Endothelial cell of umbilical vein (primary cell): ENCODE measurements at places on chromosomes 16 and 17. TPM values are rescaled to one million over a fixed set of nuclear protein-coding genes. Genes with fewer than 3 reads are reported as not detected.

Gene RHBDL1
- 1.1 and 1.8 TPM in 2 replicates for polyA plus RNA-seq

Gene RPGRIP1L
- 2.3 and 3.2 TPM in 2 replicates for polyA plus RNA-seq

Gene PTGES3L
- polyA plus RNA-seq, result 0.23 and 0.45 TPM in 2 replicates

Gene CSH2
- polyA plus RNA-seq, result not detected in 2 replicates

Gene ENDOV
- polyA plus RNA-seq, result 20.4 and 21.1 TPM in 2 replicates

Gene TMEM100
- polyA plus RNA-seq, result 0.05 TPM in 1 of 2 replicates, not detected in the other

Gene LHX1
- polyA plus RNA-seq, result not detected in 2 replicates

Gene CAVIN1
- 292 and 303 TPM in 2 replicates for polyA plus RNA-seq

Gene CHD9NB
- polyA plus RNA-seq, result 0.35 and 0.44 TPM in 2 replicates

Gene CBFB
- polyA plus RNA-seq, result 22.0 and 27.8 TPM in 2 replicates

Gene C1QL1
- 0.72 and 0.75 TPM in 2 replicates for polyA plus RNA-seq

Gene TBC1D3K
- not detected in 2 replicates for polyA plus RNA-seq

Gene CALCOCO2
- polyA plus RNA-seq, result 20.6 and 22.0 TPM in 2 replicates

Gene EVPL
- polyA plus RNA-seq, result not detected in 2 replicates

DNA sequence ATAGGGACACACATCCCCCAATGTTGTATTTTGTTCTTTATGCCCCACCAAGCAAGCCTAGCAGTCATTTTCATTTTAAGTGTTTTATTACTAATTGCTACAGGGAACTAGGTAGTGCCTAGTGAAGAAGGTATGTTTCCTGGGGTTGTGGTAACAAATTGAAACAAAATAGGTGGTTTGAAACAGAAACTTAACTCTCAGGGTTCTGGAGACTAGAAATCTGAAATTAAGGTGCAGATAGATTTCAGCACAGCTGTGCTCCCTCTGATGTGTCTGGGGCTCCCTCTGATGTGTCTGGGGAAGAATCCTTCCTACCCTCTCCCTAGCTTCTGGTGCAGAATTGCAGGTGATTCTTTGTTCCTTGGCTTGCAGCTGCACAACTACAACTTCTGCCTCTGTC lies 390.1 kb downstream of the ZFHX3 start:
- H3K27ac ChIP-seq, result no peak overlapping the region
- H3K27me3 ChIP-seq, result no peaks in the 10 kb centered on the region
- H3K4me3 ChIP-seq, result no peak overlapping the region
- no peaks in the 10 kb centered on the region for H3K4me1 ChIP-seq
- no peaks in the 10 kb centered on the region for H3K36me3 ChIP-seq

DNA sequence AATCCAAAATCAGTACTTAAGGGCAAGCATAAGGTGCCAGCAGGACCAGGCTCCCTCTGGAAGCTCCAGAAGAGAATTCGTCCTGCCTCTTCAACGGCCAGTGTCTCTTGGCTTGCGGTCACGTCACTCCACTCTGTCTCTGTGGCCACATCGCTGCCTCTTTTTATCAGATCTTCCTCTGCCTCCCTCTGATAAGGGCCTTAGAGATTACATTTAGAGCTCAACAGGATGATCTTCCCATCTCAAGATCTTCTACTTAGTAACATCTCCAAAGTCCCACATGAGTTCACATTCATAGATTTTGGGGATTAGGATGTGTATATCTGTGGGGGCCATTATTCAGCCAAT lies 16.9 kb downstream of the MPG start:
- DNase-seq, result no peak
- peaks cover 21% of the 10 kb centered on the region for H3K36me3 ChIP-seq
- no peak overlapping the region for H3K4me3 ChIP-seq
- H3K27me3 ChIP-seq, result no peaks in the 10 kb centered on the region

- H3K27ac ChIP-seq, result no peak overlapping the region
- H3K4me3 ChIP-seq, result no peak overlapping the region
- DNase-seq, result no peak
- no peaks in the 10 kb centered on the region for H3K4me1 ChIP-seq
Observed at GRCh38 chr17:9230861-9231260, 209.6 kb downstream of the NTN1 start.

DNA sequence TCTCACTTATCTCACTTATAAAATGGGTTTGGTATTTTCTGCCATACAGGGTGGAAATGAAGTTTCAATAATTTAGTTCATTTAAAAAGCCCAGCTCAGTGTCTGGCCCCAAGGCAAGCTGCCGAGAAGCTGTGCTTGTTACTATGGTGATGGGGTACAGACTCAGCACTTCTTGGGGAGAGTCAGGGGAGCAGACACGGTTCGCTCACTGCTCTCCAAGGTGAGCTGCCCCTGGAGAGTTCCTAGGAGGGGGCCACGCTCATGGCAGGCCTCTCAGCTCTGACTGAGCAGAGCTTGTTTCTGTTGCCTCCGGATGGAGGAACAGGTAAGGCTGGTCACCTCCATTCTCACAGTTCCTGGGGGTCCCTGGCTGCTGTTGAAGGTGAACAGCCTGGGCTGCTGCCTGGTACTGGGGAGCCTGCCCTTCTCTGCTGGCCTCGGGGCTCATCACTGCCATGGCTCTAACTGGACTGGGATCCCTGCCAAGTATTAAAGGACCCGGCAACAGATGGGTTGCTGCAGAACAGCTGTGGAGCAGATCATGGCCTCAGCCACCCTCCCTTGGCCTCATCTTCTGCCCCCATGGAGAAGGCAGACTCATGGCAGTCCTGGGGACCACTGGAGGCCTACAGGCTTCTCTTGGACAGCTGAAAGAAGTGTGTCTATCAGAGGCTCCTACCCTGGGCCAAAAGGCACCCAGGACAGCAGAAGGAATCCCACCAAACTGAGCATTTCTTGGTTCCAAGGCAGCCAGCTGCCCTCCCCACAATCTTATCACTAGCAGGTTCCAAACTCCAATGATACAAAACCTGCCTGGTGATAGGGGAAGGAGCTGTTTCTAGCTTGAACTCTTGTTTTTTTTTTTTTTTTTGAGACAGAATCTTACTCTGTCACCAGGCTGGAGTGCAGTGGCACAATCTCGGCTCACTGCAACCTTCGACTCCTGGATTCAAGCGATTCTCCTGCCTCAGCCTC lies 25.9 kb upstream of the SPATA32 start:
- peaks cover 51% of the 10 kb centered on the region for H3K36me3 ChIP-seq
- DNase-seq, result no peak
- H3K27me3 ChIP-seq, result no peaks in the 10 kb centered on the region
- H3K4me3 ChIP-seq, result no peak overlapping the region
- no peak overlapping the region for H3K27ac ChIP-seq

DNA sequence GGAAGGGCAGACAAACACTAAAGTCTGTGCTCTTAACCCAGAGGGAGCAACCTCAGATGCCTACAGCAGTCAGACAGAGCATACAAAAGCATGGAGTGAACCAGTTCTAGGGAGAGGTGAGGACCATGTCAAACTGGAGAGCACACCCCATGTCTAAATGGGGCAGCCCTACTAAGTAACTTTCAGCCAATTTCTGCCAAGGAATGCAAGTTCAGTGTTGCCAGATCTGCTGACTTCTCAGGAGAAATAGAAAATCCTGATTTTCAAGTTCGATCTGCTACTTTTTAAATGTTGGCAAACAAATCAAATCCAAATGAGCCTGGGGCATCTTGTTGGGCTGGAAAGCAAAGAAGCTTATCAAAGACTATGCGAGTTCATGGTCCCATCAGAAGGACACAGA lies 17.5 kb upstream of the SCNN1B start:
- no peak overlapping the region for H3K27ac ChIP-seq
- no peaks in the 10 kb centered on the region for H3K27me3 ChIP-seq
- H3K4me3 ChIP-seq, result no peak overlapping the region

DNA sequence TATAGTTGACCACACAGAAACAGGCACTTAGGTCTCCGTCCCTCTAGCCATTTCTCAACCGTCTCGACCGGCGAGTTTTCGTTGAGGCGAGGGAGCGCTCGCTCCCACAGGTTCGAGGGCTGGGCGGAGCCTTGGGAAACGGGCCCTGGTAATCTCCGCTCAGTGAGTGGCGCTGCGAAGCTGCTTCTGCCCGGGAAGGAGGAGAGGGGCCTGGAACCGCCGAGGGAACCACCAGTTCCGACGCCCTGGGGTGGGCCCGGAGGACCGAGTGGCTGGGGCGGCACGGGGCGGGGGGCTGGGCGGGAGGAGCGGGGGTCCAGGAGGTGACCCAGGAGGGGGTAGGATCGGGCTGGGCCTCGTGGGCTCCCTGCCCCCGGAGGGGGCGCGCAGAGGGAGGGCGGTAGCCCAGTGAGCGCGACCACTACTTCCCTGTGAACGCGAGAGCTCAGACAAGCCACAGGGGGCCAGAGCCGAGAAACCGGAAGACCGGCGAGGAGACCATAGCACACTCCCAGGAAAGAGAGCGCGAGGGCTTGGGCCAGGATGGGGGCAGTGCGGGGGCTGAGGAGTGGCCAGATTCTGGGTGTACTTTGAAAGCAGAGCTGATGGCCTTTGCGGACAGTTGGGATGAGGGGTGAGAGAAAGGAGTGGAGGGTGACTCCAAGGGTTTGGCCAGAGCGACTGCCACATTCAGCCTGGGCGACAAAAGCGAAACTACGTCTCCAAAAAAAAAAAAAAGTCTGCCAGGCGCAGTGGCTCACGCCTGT lies 29.9 kb upstream of the ARL4D start:
- H3K27me3 ChIP-seq, result no peaks in the 10 kb centered on the region
- H3K4me1 ChIP-seq, result peaks cover 15% of the 10 kb centered on the region
- DNase-seq, result peak; percentile 77
- H3K36me3 ChIP-seq, result no peaks in the 10 kb centered on the region
- peak overlapping the region; percentile 36 for H3K4me3 ChIP-seq
- H3K27ac ChIP-seq, result peak overlapping the region; percentile 98

GRCh38 chr16:50915120-50915519 lies 173.2 kb downstream of the CYLD start:
- H3K27ac ChIP-seq, result no peak overlapping the region
- no peak for DNase-seq
- no peaks in the 10 kb centered on the region for H3K36me3 ChIP-seq
- H3K4me3 ChIP-seq, result no peak overlapping the region
- H3K4me1 ChIP-seq, result no peaks in the 10 kb centered on the region

DNA sequence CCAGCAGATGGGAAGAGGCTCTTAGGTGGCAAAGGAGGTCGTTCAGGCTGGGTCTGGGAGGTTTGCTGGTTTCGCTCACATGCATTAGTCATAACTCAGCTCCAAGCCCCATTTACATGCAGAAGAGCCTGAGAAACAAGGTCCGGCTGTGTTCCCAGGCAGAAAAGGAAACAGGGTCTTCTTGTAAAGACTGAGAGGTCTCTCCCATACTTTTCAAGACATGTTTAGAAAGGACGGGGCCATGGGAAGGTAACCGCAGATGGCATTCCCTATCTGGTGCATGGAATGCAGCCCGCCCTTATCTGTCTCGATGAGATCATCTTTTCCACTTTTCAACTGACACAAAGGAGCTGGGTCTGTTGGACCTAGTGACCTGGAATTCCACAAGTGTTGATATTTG lies 389.0 kb upstream of the CDH11 start:
- H3K27ac ChIP-seq, result no peak overlapping the region
- no peaks in the 10 kb centered on the region for H3K27me3 ChIP-seq
- H3K36me3 ChIP-seq, result no peaks in the 10 kb centered on the region

GRCh38 chr17:49928837-49929475 lies 40.0 kb upstream of the DLX4 start:
- H3K27ac ChIP-seq, result no peak overlapping the region
- no peaks in the 10 kb centered on the region for H3K4me1 ChIP-seq
- peaks cover 8% of the 10 kb centered on the region for H3K27me3 ChIP-seq
- no peaks in the 10 kb centered on the region for H3K36me3 ChIP-seq

- no peaks in the 10 kb centered on the region for H3K4me1 ChIP-seq
- H3K27me3 ChIP-seq, result no peaks in the 10 kb centered on the region
- H3K27ac ChIP-seq, result no peak overlapping the region
- DNase-seq, result no peak
- no peaks in the 10 kb centered on the region for H3K36me3 ChIP-seq
Observed at GRCh38 chr16:78386557-78387324, 287.3 kb downstream of the WWOX start.
